ENCODE measurements at places on chromosomes 6 and 20. TPM values are rescaled to one million over a fixed set of nuclear protein-coding genes. Genes with fewer than 3 reads are reported as not detected.

The PCMT1 gene
- 85.6 TPM for total RNA-seq

The TMEM200A gene
- total RNA-seq: 0.07 TPM

The VPS16 gene
- 27.3 TPM for total RNA-seq

The NINL gene
- 11.4 TPM for total RNA-seq

The CAP2 gene
- 10.5 TPM for total RNA-seq
